ENCODE measurements at places on chromosomes 5 and 9.

GRCh38 chr9:131739133-131739958 lies 530 bp downstream of the RAPGEF1 start:
- peak; percentile 63 for DNase-seq

GRCh38 chr5:15948190-15948589 lies 231.4 kb downstream of the MARCHF11 start:
- no peak for DNase-seq

DNA sequence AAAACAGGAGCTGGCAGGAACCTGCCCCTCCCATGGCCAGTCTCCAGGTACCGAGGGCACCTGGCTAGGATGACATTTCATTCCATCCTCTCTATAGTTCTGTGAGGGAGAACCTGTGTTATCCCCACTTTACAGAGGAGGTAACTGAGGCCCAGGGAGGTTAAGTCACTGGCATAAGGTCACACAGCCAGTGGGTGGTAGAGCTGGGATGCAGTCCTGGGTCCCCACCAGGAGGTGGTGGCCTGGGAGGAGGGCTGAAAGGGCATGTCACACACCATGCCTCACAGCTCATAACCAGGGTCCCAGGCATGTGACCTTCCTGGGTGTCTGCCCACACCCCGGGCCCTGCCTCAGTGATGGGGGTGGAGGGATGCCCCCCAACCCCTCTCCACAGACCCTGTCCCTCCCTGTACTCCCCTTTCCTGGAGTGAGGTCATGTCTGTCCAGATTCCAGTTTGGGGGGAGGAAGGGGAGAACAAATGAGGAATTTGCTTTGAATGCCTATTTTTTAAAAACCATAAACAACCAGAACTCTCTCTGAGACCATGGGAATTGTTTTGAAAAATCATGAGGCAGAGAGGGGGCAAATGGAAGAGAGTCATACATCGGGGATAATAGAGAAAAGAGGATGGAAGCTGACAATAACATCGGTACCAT lies 77.7 kb upstream of the STXBP1 start:
- no peak for DNase-seq

DNA sequence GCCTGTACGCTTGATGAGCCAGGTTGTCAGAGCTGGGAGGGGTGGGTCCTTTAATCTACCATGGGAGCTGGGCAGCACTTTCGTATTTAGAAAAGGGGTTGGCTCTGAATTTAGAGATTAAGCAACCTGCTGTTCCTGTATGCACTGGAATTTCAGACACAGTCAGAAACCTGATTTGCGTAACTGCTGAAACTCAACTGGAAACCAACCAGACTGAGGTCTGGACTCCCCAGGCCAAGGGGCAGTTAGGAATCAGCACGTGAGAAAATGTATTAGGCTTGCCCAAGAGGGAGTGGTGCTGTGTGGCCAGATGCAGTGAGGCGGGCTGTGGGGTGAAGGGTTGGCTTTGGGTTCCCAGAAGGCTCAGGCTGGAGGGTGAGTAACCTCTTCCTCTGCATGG lies 235.0 kb downstream of the GOLPH3 start:
- DNase-seq, result no peak

DNA sequence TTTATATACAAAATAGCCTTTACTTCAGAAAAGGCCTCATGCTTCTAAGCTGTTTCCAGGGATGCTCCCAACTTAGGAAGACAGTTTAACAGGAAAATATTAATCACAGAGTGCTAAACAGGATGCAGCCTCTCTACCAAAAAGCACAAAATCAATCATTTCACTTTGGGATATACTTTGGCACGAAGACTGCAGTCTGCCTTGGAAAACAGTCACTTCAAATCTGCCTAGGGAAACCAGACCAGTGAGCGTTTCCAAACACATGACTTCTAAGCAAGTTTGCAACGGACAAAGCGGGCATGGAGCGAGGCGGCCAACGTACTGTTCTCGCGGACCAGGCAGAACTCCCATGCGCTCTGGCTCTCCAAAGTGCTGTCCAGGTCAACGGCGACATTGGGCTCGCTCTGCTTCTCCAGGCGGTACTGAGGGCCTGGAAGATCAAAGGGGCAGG lies 201.0 kb downstream of the MAPKAP1 start:
- no peak for DNase-seq

DNA sequence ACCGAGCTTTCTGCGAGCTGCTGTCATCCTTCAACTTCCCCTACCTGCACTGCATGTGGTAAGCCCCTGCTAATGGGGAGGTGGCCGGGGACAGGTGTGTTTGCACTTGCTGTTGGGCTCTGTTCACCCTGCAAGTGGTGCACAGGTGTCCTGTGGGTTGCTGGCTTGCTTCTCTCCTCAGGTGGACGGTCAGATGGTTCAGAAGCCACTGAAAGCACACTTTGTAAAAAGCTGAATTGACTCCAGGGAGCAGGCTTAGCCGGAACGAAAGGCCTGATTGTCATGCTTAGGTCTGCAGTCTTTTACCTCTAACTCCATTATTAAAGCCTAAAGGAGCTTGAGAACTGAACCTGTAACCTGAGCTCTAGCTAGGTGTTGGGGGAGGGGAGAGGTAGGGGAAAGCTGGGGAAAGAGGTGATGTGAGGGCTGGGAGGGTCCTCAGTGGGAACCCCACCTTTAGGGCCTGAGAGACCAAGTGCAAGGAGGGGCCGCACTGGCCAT lies 37.6 kb downstream of the ACER2 start:
- DNase-seq, result no peak

DNA sequence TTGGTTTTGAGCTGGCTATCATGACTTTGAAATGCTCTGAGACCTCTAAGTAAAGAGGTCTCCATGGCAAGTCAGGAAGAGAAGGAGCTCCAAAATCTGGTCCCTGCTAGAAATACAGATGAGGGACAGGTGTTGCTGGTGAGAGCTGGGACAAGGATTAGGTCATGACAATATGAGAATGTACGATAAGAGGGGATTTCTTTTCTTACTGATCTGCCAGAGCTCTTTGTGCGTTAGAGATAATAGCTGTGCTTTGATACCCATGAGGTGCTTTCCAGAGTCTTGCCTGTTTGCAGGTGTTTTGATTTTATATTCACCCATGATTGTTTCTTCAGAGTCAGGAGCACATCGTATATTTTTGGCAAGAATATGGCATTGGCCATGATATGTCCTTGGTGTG lies 56.5 kb downstream of the ANKRD33B start:
- no peak for DNase-seq

- peak; percentile 68 for DNase-seq
Observed at GRCh38 chr5:176629853-176630680, at the start of the genes EIF4E1B and SNCB. Gene EIF4E1B (plus strand): TSS chr5:176630675. CDS start chr5:176642788, 12,113 bp downstream. Gene SNCB (minus strand): TSS chr5:176630534. CDS start chr5:176629654, 880 bp downstream.

DNA sequence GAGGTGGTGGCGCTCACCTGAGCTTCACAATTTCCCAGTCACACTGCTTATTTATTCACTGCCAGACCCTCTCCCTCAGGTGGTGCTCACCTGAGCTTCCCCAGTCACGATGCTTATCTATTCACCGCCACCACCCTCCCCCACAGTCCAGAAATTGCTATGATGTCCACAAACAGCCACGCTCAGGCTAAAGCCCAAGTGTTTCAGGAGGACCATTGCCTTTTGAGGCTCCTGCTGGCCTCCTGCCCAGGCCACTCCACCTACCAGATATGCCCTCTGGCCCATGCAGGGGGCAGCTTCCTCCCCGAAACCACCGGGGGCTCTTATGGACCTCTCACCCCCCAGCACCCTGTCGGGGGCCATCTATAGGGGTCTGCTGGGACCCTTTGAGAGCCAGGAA lies 4.6 kb downstream of the PDLIM7 start:
- DNase-seq, result no peak

DNA sequence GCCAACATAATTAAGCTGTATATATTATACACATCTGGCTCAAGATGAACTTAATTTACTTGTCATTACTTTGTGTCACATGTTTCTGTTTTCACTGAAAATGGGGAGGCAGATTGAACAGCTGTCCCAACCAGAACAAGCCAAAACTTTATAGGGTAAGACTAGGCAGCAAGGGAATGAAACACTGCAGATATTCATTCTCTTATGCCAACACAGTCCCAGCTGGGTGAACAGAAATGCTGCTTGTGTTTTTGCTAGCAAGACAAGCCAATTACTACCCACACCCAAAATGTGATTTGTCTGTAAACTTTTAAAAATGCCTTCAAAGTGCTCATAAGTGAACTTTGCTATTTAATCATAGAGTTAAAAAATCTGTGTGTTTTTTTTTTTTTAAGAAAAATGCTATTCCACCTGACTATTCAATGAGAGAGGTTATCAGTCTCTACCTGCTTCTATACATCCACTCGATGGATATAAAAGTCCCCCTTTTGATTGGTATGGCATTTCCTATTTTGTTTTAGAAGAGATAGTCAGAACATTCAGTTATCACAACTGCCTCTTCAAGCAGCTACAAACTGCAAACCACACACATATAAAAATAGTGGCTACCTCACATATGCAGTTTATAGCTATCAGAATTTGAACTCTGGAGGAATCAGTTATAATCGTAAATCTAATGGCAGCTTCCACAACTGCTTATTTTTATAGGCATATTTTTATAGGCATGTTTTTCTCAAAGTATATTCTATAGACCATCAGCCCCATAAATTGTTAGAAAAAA lies 91.9 kb upstream of the PPP1R2B start:
- DNase-seq, result no peak

DNA sequence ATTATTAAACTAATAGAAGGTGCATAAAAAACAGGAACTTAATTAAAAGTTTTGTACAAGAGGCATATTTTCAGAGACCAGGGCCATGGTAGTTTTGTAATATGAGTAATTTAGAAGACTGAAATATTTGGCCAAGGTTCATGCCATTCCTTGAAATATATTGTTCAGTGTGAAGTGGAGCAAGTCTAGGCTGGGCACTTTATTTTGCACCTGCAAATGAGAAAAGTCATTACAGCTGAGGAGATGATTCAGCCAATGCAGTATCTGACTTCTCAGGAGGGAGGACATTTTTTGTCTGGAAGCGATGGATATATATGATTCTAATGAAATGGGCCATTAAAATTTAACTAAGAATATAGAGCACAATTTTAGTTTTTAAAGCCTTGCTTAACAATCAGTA lies 754.0 kb upstream of the ADAMTS16 start:
- no peak for DNase-seq

- no peak for DNase-seq
Observed at GRCh38 chr5:150117945-150118560, 31.7 kb upstream of the CSF1R start.

- no peak for DNase-seq
Observed at GRCh38 chr5:160926428-160926827, 74.4 kb upstream of the ATP10B start.

GRCh38 chr5:40486437-40487275 lies 193.1 kb upstream of the PTGER4 start:
- DNase-seq, result peak; percentile 70

GRCh38 chr5:40616781-40617180 lies 62.9 kb upstream of the PTGER4 start:
- no peak for DNase-seq

GRCh38 chr5:44538797-44539601 lies 149.8 kb upstream of the FGF10 start:
- DNase-seq, result no peak

- DNase-seq, result no peak
Observed at GRCh38 chr5:159218595-159219023, 9.3 kb upstream of the RNF145 start.
